ENCODE measurements at places on chromosomes 1 and 21.

DNA sequence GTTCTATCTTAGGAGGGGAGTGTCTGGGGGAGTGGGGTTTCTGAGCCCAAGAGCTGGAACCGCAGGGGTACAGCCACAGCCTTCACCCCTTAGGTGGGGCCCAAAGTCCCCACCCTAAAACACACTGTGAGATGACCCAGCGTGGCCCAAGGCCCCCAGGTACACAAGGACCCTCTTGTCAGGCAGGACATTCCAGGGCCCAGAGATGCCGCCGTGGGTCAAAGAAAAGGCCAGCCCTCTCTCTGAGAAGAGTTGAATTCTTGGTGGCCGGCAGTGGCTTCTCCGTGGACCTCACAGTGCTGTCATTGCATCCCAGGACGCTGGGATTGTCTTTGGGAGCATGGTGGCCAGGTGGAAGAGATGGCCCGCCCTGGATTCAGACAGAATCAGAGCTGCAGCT, 176.3 kb upstream of the C1orf174 start:
- no peak for DNase-seq

DNA sequence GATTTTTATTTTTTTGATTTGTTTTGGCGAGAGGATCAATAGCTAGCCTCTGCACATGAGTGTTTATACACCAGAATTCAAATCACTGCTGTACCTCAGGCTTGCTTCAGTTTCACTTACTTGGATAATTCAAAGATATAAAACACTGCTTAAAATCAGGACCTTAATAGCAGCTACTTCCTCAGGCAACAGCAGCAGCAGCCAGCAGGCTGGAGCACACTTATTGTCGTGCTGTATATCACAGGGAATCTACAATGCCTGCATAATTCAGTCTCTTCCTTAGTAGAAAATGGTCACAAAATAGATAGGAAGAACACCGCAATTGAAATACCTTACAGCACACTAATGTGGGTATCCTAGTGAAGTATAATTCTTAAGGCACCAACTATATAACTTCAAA, 497.3 kb downstream of the NEGR1 start:
- no peak for DNase-seq

GRCh38 chr1:234598974-234599616, 10.9 kb downstream of the IRF2BP2 start:
- no peak for DNase-seq

DNA sequence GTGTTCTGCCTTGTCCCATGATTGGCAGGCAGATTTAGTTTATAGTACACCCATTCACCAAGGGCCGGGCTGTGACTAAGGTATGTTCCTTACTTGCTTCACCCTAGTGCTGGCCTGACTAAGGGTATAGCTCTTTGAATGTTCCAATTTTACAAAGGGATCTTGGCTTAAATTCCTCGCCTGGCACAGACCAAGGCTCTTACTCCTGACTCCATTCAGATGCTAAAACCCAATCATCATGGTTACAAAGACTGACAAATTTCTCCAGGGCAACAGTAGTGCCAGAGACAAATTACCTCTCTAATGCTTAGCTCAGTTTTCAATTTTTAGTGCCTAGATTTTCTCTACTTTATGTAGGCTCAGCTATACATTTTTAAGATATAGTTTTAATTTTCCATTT, 11.5 kb upstream of the C1orf53 start:
- DNase-seq = no peak

- no peak for DNase-seq
Measured at GRCh38 chr1:23198373-23198772, 18.9 kb downstream of the HTR1D start.

DNA sequence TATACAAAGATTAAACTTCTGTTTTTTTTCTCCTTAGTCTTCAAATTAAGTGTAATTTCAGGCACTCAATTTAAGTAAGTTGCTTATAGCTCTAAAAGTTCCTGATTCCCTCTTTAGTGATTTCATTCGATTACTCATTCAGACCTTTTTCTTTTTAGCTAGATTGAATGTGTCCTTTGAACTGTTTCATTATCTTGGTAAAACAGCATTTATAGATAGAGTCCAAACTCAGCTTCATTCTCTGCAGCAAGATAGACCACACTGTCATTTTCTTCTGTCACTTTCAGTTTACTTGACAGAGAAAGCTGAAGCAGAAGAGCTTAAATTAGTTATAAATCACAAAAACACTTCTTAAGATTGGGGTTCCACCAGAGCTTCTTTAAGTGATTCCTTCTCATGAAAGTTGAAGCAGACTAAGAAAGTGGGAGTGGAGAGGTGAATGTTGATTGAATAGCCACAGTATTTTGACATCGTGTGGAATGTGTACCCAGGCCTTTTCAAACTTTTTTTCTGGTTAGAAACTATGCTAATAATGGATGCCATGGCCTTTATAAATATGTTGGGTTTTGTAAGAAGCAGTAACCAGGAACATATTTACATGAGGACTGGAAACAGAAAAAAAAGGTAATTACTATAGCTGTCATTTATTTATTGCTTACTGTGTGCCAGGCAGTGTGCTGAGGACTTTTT, 52.2 kb downstream of the ZBTB40 start:
- no peak for DNase-seq

DNA sequence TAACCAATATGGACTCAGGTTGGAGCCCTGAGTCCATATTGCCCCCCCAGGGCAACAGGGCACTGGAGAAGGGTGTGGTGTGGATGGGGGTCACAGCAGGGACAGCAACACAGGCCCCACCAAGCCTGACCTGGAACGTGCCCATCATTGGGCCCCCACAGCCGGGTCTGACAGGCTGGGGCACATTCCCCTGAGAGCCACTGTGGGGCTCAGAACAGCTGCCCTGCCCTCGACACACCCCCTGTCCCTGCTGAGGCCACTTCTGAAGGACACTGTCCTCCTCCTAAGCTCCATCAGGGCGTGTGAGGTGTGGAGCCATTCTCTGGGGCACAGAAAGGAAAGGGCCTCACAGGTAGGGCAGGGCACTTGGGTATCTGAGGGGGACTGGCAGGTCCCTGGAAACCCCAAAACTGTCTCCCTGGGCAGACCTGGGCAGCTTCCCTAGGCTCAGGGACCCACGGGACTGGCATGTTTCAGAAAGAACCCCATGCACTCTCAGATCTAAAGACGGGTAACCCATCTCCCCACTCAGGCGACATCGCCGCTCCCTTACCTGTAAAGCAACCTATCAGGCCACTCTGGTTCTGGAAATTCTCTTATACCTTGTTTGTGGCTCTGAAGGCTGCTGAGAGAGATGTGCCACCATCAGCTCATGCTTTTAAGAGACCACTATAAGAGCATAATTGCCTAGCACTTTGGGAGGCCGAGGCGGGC, 95.5 kb downstream of the DMRTB1 start:
- DNase-seq = no peak

DNA sequence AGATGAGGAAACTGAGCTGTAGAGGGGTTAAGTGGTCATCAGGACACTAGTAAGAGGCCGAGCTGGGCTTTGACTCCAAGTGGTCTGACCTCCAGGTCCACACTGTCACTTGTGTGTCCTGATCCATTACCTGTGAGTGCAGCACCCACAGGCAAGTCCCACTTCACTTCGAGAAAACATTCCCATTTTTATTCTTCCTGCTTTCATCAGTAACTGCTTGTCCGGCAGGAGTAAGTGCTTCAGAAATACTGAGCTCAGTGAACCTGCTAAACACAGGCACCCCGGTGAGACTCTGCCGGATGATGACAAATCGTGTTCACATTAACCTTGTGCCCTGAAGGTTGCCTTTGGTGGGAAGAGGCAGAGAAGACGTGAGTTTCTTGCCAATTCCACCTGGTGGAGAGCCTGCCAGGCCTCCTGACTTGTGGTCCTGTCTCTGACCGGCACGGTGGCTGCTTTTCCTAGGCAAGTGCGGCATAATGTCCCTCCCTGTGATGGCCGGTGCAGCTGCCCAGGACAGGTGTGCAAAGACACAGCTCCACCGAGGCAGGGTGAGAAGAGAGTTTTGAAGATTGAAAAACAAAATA, 29.4 kb downstream of the ZBTB18 start:
- DNase-seq = no peak

DNA sequence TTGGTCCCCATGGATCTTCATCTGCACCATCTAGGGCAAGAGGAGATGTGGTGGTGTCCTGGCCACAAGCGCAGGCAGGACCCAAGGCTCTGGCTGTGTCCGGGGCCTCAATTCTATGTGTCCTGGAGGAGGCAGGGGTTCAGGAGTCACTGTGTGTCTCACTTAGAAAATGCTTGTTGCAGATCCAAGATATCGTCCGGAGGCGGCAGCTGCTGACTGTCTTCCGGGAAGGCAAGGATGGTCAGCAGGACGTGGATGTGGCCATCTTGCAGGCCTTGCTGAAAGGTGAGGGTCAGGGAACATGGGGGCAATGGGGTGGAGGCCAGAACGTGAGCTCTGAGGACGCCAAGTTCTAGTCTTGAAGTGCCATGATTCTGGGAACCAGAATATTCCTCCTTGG, 29.1 kb downstream of the TRPM2 start:
- no peak for DNase-seq

GRCh38 chr1:107965110-107965991, at the start of gene VAV3:
TSS of gene VAV3 (minus strand) at chr1:107965180. CDS start at chr1:107964869, 311 bp downstream.
- no peak for DNase-seq

DNA sequence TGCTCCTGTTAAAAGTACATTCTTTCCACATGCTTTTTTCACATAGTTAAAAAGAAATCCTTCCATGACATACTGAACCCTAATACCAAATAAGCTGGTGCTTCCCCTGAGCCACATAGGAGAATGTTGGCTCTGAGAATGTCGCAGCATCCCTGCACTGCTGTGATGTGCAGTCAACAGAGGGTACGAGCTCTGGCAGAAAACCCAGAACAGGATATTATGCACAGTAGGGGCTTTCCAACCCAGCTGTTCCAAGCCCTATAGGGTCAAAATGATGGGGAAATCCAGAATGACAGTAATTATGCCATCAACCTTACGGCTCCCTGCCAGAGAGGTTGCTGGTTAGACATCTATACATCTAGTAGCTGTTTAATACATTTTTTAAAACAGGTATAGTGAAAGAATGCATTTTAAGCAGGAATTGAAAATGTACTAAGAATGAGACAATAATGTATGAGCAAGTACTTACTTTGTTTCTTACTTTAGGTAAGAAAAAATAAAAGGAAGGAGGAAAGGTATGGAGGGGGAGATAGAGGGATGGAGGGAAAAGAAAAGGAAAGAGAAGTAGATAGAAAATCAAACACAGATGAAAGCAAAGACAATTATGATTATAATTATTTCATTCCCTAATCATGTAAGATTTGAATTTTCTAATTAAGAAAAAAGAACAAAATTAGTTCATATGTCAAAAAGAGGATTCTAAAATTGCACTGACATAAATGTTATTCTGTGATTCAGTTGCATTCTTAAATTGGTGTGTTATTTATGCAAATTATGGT, 126.0 kb downstream of the NR5A2 start:
- no peak for DNase-seq

DNA sequence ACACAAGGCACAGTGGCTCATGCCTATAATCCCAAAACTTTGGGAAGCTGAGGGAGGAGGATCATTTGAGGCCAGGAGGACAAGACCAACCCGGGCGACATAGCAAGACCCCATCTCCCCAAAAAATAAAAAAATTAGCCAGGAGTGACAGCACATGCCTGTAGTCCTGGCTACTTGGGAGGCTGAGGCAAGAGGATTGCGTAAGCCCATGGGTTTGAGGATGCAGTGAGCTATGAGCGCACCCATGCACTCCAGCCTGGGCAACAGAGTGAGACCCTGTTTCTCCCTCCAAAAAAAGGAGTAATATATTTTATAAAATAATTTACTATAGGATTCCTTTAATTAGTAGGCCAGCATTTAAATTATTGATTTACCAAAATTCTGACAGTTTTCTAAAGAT, 89.8 kb downstream of the ACBD6 start:
- DNase-seq = no peak

DNA sequence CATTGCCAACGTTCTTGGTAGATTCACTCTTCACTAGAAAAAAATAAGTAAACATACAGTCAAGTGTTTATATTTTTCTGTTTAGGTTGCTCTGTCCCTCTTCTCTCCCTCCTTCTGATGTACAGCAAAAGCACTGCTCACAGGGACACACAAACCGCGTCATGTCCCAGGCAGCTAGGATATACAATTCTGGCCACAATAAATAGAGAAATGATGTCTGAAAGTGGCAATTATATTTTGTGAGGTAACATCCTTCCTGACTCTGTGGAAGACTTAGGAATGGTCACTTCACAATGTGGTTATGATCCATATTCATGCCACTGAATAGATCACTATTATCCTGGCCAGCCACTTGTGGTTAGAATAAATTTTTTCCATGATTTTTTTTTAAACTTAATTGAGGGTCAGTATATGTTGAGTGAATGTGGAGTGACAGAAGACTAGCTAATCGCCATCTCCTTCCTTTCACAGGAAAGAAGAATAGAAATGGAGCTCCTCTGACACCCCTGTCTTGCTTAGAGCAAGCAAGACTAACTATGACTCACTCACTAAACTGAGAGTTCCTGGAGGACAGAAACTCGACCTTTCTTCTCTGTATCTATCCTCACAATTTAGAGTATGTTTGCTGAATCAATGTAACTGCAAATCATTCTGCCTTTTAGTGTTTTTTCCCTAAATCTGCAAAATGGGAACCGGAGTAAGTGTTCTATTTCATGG, 54.0 kb downstream of the ZNHIT6 start:
- no peak for DNase-seq

- no peak for DNase-seq
Measured at GRCh38 chr1:61157468-61157987, 75.2 kb downstream of the NFIA start.

- no peak for DNase-seq
Measured at GRCh38 chr21:17613242-17613676, 558 bp upstream of the BTG3 start.

All from activated T-helper 1 cell treated with anti-CD3 and anti-CD28 coated beads, Interleukin-2, amount 50 U/mL, for 16 hours (primary cell).